Neural progenitor cell (in vitro differentiated cells): ENCODE measurements at places on chromosomes 1 and 21. TPM values are rescaled to one million over a fixed set of nuclear protein-coding genes. Genes with fewer than 3 reads are reported as not detected.

DNA sequence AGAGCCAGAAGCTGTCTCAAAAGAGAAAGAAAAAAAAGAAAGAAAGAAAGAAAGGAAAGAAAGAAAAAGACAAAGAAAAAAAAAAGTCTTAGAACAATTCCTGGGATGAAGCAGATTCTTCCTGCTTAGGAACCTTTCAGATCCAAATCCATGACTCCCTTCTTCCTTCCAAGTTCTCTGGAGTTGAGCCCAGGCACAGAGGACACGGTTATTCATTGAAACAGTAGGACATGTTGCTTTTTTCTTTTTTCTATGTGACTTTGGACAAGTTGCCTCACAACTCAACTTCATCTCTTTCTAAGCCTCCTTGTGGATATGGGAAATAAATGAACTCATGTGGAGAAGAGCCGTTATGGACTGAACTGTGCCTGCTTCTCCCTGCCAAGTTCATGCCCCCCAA lies 14.7 kb upstream of the TNFRSF8 start:
- peaks cover 6% of the 10 kb centered on the region for H3K4me1 ChIP-seq
- no peak for DNase-seq
- no peak overlapping the region for H3K27ac ChIP-seq
- peaks cover 4% of the 10 kb centered on the region for H3K27me3 ChIP-seq

- H3K27me3 ChIP-seq: no peaks in the 10 kb centered on the region
- H3K36me3 ChIP-seq: no peaks in the 10 kb centered on the region
- no peak overlapping the region for H3K4me3 ChIP-seq
- no peaks in the 10 kb centered on the region for H3K4me1 ChIP-seq
- no peak for DNase-seq
These were observed 23.8 kb upstream of the IL10 start for GRCh38 chr1:206796116-206796515.

GRCh38 chr1:244046907-244047611 lies 4.0 kb upstream of the ZBTB18 start:
- no peak overlapping the region for H3K27ac ChIP-seq
- no peak for DNase-seq
- peaks cover 28% of the 10 kb centered on the region for H3K4me1 ChIP-seq
- peaks cover 17% of the 10 kb centered on the region for H3K27me3 ChIP-seq

Gene DSCAM
- total RNA-seq: 0.03 TPM in 1 of 2 replicates, not detected in the other

Gene DDR2
- 0.69 and 0.74 TPM in 2 replicates for total RNA-seq

Gene SUSD4
- total RNA-seq: 1.6 and 3.5 TPM in 2 replicates

Gene LCE2A
- not detected in 2 replicates for total RNA-seq
